ENCODE measurements at places on chromosomes 16 and 17. TPM values are rescaled to one million over a fixed set of nuclear protein-coding genes. Genes with fewer than 3 reads are reported as not detected.

GRCh38 chr17:56926704-56927103 lies 12.9 kb upstream of the TRIM25 start:
- H3K4me3 ChIP-seq = no peak overlapping the region
- DNase-seq = no peak
- H3K4me1 ChIP-seq = no peaks in the 10 kb centered on the region
- H3K27ac ChIP-seq = no peak overlapping the region
- no peaks in the 10 kb centered on the region for H3K27me3 ChIP-seq
- no peaks in the 10 kb centered on the region for H3K36me3 ChIP-seq

DNA sequence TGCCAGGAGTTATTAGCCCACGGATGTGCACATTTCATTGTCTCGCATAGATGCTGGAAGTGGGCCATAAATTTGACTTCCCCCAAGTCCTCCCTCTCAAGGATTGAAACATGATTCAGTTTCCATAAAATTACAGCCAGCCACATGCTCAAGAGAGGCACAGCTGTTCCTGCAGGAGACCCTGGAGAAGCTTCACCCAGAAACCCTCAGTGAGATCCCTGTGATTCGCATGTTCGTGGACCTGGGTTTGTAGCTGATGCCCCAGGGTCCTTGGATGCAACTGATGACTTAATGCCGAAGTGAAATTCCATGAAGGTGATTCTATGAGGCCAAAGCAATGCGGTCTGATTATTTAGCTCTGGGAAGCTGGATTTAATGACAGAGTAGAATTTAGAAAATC lies 24.7 kb upstream of the AQP8 start:
- no peaks in the 10 kb centered on the region for H3K4me1 ChIP-seq
- no peaks in the 10 kb centered on the region for H3K27me3 ChIP-seq
- H3K27ac ChIP-seq = no peak overlapping the region
- H3K36me3 ChIP-seq = no peaks in the 10 kb centered on the region
- DNase-seq = no peak
- H3K4me3 ChIP-seq = no peak overlapping the region

TMEM106A gene
- not detected for total RNA-seq

DNA sequence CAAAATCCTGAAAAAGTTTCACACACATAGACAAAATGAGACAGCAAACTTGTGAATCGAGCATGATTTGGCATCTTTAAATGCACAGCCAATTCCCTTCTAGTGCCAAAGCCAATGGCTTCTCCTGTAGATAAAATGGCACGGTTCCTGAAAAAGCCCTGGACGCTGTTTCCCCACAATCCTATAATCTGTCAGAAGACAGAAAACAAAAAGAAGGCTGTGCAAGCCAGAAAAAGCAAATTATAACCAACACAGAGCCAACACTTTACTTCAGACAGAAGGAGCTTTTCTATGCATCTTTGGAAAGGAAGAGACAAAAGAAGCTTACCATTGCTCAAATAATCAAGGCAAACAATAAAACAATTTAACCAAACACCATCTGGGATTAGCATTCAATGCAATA lies 23.8 kb downstream of the FAM222B start:
- no peaks in the 10 kb centered on the region for H3K36me3 ChIP-seq
- no peaks in the 10 kb centered on the region for H3K27me3 ChIP-seq
- no peaks in the 10 kb centered on the region for H3K4me1 ChIP-seq
- no peak for DNase-seq
- no peak overlapping the region for H3K4me3 ChIP-seq
- H3K27ac ChIP-seq = no peak overlapping the region

GRCh38 chr17:11807606-11808005 lies 189.7 kb downstream of the ZNF18 start:
- no peaks in the 10 kb centered on the region for H3K4me1 ChIP-seq
- no peak for DNase-seq
- H3K27me3 ChIP-seq = no peaks in the 10 kb centered on the region
- H3K4me3 ChIP-seq = no peak overlapping the region

KCNH6 gene
- 0.87 TPM for total RNA-seq

XYLT1 gene
- total RNA-seq = 59.5 TPM

GRCh38 chr16:22353933-22354541 lies 20.4 kb downstream of the CDR2 start:
- no peak for DNase-seq
- H3K4me3 ChIP-seq = no peak overlapping the region
- H3K27ac ChIP-seq = no peak overlapping the region
- H3K36me3 ChIP-seq = peaks cover 37% of the 10 kb centered on the region

NDRG4 gene
- total RNA-seq = 48.7 TPM

- H3K4me1 ChIP-seq = peaks cover 24% of the 10 kb centered on the region
- H3K27ac ChIP-seq = peak overlapping the region; percentile 64
- H3K27me3 ChIP-seq = no peaks in the 10 kb centered on the region
- H3K36me3 ChIP-seq = no peaks in the 10 kb centered on the region
- no peak overlapping the region for H3K4me3 ChIP-seq
- no peak for DNase-seq
These were observed 173.1 kb downstream of the SEC14L1 start for GRCh38 chr17:77313831-77314230.

DNA sequence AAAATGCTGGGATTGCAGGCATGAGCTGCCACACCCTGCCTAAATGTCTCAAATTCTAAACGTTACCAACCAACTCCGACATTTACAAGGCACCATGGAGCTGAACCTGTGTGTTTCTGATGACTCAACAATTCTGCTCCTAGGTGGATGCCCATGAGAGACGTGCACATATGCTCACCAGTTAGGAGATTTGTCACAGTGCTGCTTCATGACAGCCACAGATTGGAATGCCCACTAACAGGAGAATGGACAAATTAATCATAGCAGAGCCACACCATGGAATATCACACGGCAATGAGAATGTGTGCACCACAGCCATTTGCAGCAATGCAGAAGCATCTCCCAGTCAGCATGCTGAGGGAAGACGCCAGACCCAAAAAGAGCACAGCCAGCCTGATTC lies 8.0 kb upstream of the KCNG4 start:
- no peaks in the 10 kb centered on the region for H3K27me3 ChIP-seq
- H3K4me1 ChIP-seq = no peaks in the 10 kb centered on the region
- H3K36me3 ChIP-seq = no peaks in the 10 kb centered on the region
- H3K27ac ChIP-seq = no peak overlapping the region
- DNase-seq = no peak

DNA sequence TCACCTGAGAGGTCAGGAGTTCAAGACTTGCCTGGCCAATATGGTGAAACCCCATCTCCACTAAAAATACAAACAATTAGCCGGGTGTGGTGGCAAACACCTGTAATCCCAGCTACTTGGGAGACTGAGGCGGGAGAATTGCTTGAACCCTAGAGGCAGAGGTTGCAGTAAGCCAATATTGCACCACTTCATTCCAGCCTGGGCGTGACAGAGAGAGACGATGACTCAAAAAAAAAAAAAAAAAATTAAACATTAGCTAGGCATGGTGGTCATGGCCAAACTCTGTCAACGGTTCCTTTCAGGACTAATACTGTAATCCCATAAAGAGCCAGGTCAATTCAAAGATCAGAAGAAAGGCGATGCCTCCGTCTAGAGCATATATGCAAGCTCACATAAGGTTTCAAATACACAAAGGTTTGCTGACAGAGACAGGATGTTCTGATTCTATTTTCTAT lies 2.4 kb downstream of the RNF157 start:
- H3K36me3 ChIP-seq = no peaks in the 10 kb centered on the region
- H3K27ac ChIP-seq = no peak overlapping the region
- peaks cover 24% of the 10 kb centered on the region for H3K4me1 ChIP-seq

DNA sequence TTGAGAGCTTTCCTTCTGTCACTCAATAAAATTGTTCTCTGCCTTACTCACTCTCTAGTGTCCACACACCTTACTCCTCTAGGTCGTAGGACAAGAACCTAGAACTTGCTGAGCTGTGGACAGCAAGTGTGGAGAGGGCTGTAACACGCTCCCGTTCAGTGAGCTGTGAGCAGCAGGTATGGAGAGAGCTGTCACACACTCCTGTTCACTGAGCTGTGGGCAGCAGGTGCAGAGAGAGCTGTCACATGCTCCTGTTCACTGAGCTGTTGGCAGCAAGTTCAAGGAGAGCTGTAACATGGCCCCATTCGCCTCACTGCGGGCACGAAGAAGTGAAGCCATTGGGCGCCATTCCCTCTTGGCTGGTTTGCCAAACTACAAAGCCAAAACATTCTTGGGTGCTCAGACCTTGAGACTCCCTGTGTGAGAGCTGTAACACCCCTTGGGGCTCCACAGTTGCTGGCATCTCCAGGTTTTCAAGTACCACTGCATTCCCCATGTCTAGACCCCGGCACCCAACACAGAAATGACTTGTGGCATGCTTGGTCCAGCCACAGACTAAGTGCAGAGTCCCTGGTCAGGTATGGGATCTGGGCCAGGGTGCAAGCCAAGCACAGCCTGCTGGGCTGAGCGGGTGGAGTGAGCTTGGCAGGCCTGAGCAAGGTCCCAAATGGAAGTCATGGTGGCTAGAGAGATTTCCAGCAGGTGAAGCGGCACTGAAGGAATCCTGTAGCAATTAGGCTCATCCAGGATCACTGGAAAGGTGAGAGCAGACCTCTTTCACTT lies 608.0 kb upstream of the CDH8 start:
- no peak overlapping the region for H3K27ac ChIP-seq
- H3K4me3 ChIP-seq = no peak overlapping the region
- H3K36me3 ChIP-seq = no peaks in the 10 kb centered on the region
- no peaks in the 10 kb centered on the region for H3K27me3 ChIP-seq
- DNase-seq = no peak

- H3K36me3 ChIP-seq = peaks cover 78% of the 10 kb centered on the region
- H3K27ac ChIP-seq = peak overlapping the region; percentile 65
- DNase-seq = no peak
These were observed 29.9 kb upstream of the NUDT16L1 start for GRCh38 chr16:4663465-4663776.

- no peak for DNase-seq
- no peaks in the 10 kb centered on the region for H3K4me1 ChIP-seq
- H3K36me3 ChIP-seq = no peaks in the 10 kb centered on the region
- no peak overlapping the region for H3K27ac ChIP-seq
- no peaks in the 10 kb centered on the region for H3K27me3 ChIP-seq
These were observed 73.2 kb upstream of the C16orf82 start for GRCh38 chr16:26993511-26993910.

DNA sequence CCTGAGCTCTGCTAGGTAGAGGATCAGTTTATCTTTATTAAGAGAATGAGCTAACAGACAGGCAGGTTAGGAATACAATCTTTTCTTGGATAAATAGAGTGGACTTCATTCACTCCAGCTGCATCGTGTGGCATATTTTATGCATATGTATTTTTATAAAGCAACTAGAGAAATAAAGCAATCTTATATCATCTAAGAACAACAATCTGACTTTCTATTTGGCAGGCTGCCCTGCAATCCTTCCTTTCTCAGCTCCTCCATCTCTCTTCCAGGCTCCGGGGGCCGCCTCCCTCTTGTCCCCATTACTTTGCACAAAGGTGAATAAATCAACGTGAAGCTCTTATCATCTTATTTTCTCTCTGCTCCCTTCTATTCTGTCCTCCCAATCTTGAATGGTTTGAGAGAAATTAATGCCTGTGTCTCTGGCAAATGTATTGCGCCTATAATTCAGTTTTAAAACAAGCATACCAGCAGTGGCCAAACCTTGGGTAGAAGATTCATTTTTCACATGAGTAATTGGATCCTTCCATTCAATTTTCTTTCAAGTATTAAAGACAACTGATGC lies 64.5 kb downstream of the HS3ST3A1 start:
- DNase-seq = no peak
- no peak overlapping the region for H3K4me3 ChIP-seq
- H3K4me1 ChIP-seq = no peaks in the 10 kb centered on the region
- H3K27ac ChIP-seq = no peak overlapping the region

DNA sequence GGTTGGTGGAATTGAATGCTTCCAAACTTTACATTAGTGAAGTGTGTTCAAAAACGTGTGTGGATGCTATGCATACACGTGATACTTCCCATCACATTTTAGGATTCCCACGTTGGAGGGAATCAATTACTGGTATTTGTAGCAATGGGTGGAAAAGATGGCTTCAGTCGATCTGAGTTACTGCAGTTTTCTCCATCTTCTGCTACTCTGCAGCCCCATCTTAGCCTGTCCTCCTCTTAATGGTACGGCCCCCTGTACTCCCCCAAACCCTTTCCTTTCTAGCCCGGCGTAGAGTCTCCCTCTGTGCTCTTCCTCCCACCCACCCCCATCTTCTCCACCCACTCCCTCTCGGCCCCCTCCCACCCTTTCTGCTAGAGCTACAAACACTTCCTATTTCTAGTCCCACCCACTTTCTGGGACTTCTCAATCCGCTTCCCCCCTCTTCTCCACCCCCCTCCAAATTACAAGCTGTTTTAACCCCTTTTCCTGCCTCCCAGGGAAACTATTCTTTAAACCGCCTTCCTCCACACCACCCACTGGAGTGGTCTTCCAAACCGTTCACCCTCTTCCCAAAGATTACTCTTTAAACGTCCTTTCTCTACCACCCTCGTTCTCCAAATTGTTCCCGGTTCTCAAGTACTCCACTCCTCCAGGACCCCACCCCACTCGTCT lies 1.1 kb downstream of the CHTF8 start:
- H3K36me3 ChIP-seq = peaks cover under 1% of the 10 kb centered on the region
- H3K4me3 ChIP-seq = peak overlapping the region; percentile 98
- H3K4me1 ChIP-seq = peaks cover 22% of the 10 kb centered on the region

GRCh38 chr17:40615068-40615840 lies 32.4 kb downstream of the SMARCE1 start:
- no peak overlapping the region for H3K4me3 ChIP-seq
- peaks cover 8% of the 10 kb centered on the region for H3K4me1 ChIP-seq
- DNase-seq = peak; percentile 86
- no peak overlapping the region for H3K27ac ChIP-seq
- H3K36me3 ChIP-seq = no peaks in the 10 kb centered on the region

GRCh38 chr17:57442401-57442823 lies 186.1 kb downstream of the MSI2 start:
- no peak for DNase-seq
- no peak overlapping the region for H3K4me3 ChIP-seq
- peak overlapping the region; percentile 42 for H3K27ac ChIP-seq
- H3K27me3 ChIP-seq = no peaks in the 10 kb centered on the region
- H3K4me1 ChIP-seq = peaks cover 20% of the 10 kb centered on the region

Measured in stomach (tissue), 19 donors.